ENCODE measurements at places on chromosomes 6 and 20. TPM values are rescaled to one million over a fixed set of nuclear protein-coding genes. Genes with fewer than 3 reads are reported as not detected.

Gene FAM83B
- not detected for total RNA-seq

Gene TRIM15
- total RNA-seq = 1.2 TPM

Gene ALDH5A1
- 20.5 TPM for total RNA-seq

Gene DAAM2
- total RNA-seq = 0.04 TPM

DNA sequence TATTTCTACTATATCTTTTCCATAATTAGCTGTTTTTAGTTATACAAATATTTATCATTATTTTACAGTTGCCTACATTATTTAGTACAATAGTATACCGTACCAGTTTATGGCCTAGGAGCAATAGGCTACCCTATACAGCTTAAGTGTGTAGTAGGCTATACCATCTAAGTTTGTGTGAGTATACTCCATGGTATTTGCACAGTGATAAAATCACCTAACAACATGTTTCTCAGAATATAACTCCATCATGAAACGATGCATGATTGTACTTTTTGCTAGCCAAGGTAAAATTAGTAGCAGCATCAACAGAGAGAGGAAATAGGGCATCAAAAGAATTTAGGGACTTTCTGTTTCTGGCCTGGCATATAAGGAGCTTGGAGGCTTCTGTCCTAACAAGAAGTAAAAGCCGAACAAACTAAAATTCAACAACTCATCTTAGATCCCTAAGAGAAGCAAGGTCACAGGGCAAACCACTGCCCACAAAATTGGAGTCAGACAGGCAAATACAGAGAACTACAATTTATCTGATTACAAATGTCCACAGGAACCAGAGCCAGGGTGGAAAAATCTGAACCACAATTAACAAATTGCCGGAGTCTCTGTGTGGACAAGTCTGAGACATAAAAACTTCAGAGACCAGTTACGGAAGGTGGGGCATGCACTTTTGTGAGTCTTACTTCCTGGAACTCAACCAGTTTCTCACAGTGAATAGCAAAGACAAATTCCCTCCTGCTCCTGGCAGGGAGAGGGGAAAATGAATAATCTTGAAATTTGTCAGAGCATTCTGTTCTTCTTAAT lies 671.4 kb downstream of the RFPL4B start:
- no peaks in the 10 kb centered on the region for H3K27me3 ChIP-seq
- H3K27ac ChIP-seq = no peak overlapping the region
- H3K36me3 ChIP-seq = no peaks in the 10 kb centered on the region

- peaks cover 27% of the 10 kb centered on the region for H3K27me3 ChIP-seq
- H3K4me1 ChIP-seq = no peaks in the 10 kb centered on the region
- no peaks in the 10 kb centered on the region for H3K36me3 ChIP-seq
- no peak overlapping the region for H3K27ac ChIP-seq
- DNase-seq = no peak
Observed at GRCh38 chr6:166597711-166598440, 11.4 kb upstream of the RAMACL start.

GRCh38 chr6:138653435-138653834 lies 120.1 kb upstream of the CCDC28A start:
- no peaks in the 10 kb centered on the region for H3K4me1 ChIP-seq
- H3K27me3 ChIP-seq = peaks cover 10% of the 10 kb centered on the region
- no peaks in the 10 kb centered on the region for H3K36me3 ChIP-seq
- no peak for DNase-seq
- H3K4me3 ChIP-seq = no peak overlapping the region
- no peak overlapping the region for H3K27ac ChIP-seq

DNA sequence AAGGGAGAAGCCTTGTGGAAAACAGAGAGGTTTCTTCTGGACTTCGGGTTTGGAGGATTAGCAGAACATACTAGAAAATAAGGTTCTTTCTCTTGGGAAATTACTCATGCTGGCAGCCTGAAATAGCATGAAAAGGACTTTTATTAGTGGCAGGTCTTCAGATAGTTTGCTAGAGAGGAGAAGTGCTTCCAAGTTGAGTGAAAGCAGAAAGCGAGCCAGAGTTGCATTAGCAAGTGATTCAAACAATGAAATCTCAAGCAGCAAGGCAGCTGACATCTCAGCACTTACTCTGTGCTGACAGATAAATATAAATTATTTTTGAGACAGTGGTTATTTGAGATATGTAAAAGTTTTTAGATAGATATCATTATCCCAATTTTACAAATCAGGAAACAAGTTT lies 91.9 kb downstream of the PLCB4 start:
- DNase-seq = no peak
- no peaks in the 10 kb centered on the region for H3K36me3 ChIP-seq
- no peak overlapping the region for H3K27ac ChIP-seq
- H3K4me3 ChIP-seq = no peak overlapping the region

Gene SYNDIG1
- total RNA-seq = not detected

- no peaks in the 10 kb centered on the region for H3K36me3 ChIP-seq
- no peak overlapping the region for H3K27ac ChIP-seq
- peak; percentile 7 for DNase-seq
- peaks cover 4% of the 10 kb centered on the region for H3K27me3 ChIP-seq
- H3K4me1 ChIP-seq = no peaks in the 10 kb centered on the region
Observed at GRCh38 chr20:17460119-17460518, 71.1 kb downstream of the BFSP1 start.

DNA sequence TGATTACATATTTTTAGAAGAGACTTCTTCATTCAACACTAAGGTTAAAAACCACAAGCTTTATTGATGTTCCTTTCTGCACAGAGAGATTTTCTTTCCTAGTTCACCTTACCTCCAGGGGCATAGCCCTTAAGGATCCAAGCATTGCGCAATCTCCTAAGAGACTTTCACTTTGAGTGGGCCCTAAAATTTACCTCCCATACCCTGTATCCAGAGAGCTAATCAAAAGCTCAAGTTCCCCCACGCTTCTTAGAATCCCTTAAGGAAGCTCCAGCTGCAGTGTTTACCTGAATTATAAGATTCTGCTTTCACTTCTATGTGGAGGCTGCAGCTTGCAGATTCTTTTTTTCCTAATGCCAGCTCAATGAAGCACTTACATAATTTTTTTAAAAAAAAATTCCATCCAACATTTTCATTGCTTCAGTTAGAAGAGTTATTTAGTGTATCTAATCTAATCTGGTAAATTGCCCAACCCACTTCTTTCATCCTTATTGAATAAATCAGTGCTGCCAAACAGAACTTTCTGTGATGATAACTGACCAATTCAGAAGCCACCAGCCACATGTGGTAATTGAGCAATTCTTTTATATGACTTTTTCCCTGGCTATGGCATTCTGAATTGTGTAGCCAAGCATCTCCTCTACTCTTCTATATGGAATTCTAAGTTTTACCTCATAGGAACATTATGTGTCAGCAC lies 24.6 kb upstream of the SPTLC3 start:
- no peaks in the 10 kb centered on the region for H3K4me1 ChIP-seq
- H3K27me3 ChIP-seq = no peaks in the 10 kb centered on the region
- H3K36me3 ChIP-seq = no peaks in the 10 kb centered on the region
- no peak for DNase-seq
- no peak overlapping the region for H3K4me3 ChIP-seq
- no peak overlapping the region for H3K27ac ChIP-seq

DNA sequence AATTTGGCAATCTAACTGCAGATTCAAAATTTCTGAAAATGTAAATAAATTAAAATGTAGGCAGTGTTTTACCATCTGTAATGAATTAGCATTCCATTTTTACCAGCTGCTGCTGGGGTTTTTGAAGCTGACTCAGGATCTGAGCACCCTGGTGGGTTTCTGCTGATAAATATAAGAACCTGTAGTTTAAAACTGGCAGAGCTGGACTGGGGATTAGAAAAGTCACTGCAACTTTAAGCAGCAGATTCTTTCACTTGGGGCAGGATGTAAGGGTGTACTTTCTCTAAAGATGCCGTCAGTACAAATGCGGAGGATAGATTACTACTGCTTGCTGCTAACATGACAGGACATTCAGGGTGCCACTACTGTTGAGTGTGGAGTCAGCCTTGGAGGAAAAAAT lies 341.8 kb downstream of the CDKAL1 start:
- H3K4me1 ChIP-seq = no peaks in the 10 kb centered on the region
- H3K27me3 ChIP-seq = no peaks in the 10 kb centered on the region
- H3K36me3 ChIP-seq = no peaks in the 10 kb centered on the region

Gene SLC17A9
- total RNA-seq = 0.27 TPM

DNA sequence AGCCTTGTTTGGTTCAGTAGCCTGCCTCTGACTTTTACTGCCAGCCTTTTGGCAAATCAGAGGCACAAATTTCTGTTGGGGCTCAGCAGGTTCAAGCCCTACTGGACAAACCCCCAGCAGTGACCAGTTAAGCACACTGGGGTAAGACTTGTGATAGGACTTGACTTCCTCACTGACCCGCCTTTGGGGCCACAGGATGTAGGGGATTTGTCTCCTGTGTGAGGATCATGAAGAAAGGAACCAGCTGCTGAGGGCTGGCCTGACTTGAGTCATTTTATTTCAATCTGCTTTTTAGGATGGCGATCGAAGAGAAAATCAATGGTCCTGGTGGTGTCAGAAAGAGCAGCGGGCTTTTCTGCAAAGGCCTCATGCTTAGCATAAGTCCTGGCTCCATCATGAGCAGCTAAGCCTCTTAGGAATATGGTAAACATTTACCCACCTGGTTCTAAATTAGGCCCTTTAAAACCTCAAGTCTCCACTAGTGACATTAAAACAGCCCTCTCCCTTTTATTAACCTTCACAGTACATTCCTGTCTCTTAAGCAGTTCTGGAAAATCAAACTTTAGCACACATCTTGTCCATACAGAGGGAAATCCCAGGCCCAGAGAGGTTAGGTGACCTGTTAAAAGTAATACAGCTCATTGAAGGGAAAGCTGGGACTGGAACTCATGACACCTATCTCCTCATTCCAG lies 16.6 kb downstream of the CHMP4B start:
- H3K27me3 ChIP-seq = no peaks in the 10 kb centered on the region
- no peak overlapping the region for H3K4me3 ChIP-seq
- H3K4me1 ChIP-seq = peaks cover 12% of the 10 kb centered on the region
- peaks cover 6% of the 10 kb centered on the region for H3K36me3 ChIP-seq
- no peak for DNase-seq
- H3K27ac ChIP-seq = no peak overlapping the region

DNA sequence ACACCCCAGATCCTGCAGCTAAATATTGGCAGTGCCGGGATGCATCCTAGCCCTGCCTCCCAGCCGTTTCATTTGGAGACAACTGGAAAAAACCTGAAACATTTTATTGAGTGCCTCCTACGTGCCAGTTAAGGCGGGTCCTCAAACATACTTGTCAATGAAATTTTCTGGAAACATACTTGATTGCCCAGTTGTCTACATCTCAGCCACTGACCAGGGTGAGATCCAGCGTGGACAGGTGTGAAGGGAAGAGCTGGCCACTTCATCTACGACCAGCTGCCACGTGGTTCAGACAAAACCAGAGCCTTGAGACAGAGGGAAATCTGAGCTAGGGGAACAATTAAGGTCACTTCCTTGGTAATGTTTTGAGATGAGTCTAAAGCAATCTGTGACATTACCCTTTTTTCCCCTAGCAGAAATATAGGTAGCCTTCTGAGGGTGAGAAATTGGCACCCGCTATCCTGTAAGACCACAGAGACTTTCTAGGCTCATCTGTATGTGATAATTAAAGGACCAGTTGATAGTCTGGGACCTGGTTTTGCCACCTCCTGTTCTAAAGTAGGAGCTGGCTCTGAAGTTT lies 116.3 kb upstream of the MTHFD1L start:
- no peaks in the 10 kb centered on the region for H3K36me3 ChIP-seq
- no peak overlapping the region for H3K4me3 ChIP-seq
- no peak overlapping the region for H3K27ac ChIP-seq
- DNase-seq = no peak

Gene GGTLC1
- total RNA-seq = not detected

- no peak overlapping the region for H3K27ac ChIP-seq
- H3K4me3 ChIP-seq = no peak overlapping the region
- no peaks in the 10 kb centered on the region for H3K27me3 ChIP-seq
- peak; percentile 75 for DNase-seq
- no peaks in the 10 kb centered on the region for H3K4me1 ChIP-seq
Observed at GRCh38 chr6:127120787-127121636, 2.5 kb downstream of the RSPO3 start.

- 0 out of 3 replicates have a peak, but pooled peaks cover 2% of the 10 kb centered on the region for H3K36me3 ChIP-seq
- no peak overlapping the region for H3K4me3 ChIP-seq
- no peaks in the 10 kb centered on the region for H3K27me3 ChIP-seq
Observed at GRCh38 chr6:5139828-5140771, 55.0 kb downstream of the PPP1R3G start.

- no peak overlapping the region for H3K4me3 ChIP-seq
- no peaks in the 10 kb centered on the region for H3K27me3 ChIP-seq
- no peaks in the 10 kb centered on the region for H3K4me1 ChIP-seq
Observed at GRCh38 chr6:82397962-82398692, 34.5 kb downstream of the TPBG start.

Gene NEURL2
- 1.9 TPM for total RNA-seq

- H3K36me3 ChIP-seq = peaks cover 33% of the 10 kb centered on the region
- no peak for DNase-seq
- H3K27ac ChIP-seq = no peak overlapping the region
- H3K4me1 ChIP-seq = no peaks in the 10 kb centered on the region
Observed at GRCh38 chr20:45016089-45016671, 49.9 kb downstream of the STK4 start.

GRCh38 chr6:24935366-24936152 lies at the start of gene RIPOR2:
TSS of gene RIPOR2 (minus strand) at chr6:24935960. CDS start at chr6:24935898, 62 bp downstream.
- H3K36me3 ChIP-seq = no peaks in the 10 kb centered on the region
- no peak within 1 kb of the TSS for H3K4me3 ChIP-seq
- peaks cover 7% of the 10 kb centered on the region for H3K27me3 ChIP-seq
- DNase-seq = no peak
- H3K4me1 ChIP-seq = no peaks in the 10 kb centered on the region
- H3K27ac ChIP-seq = no peak within 1 kb of the TSS

Gene RAB32
- total RNA-seq = 10.5 TPM

- no peaks in the 10 kb centered on the region for H3K4me1 ChIP-seq
- no peak overlapping the region for H3K4me3 ChIP-seq
- no peaks in the 10 kb centered on the region for H3K27me3 ChIP-seq
- no peak for DNase-seq
Observed at GRCh38 chr6:51717477-51717876, 369.9 kb downstream of the PKHD1 start.

DNA sequence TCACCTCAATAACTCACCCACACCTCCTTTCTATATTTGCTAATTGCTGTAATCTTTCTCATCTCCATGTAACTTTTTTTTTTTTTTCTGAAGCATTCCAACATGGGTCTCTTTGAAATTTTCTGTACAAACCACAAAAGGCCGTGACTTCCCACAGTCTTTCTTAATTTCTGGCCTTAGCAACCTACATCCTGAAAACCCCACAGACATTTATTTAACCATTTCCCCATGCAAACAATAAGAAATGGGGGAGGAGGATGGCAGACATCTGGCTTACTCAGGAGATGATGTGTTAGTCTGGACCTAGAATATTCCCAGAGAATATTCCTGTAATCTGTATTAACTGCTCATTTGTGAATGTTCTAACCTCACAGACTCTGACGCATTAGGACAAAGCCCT lies 57.6 kb downstream of the MEP1A start:
- no peak for DNase-seq
- peaks cover 5% of the 10 kb centered on the region for H3K27me3 ChIP-seq
- H3K4me1 ChIP-seq = no peaks in the 10 kb centered on the region
- H3K36me3 ChIP-seq = no peaks in the 10 kb centered on the region

Measured in K562 (cell line).